ENCODE measurements at places on chromosomes 12 and 14.

DNA sequence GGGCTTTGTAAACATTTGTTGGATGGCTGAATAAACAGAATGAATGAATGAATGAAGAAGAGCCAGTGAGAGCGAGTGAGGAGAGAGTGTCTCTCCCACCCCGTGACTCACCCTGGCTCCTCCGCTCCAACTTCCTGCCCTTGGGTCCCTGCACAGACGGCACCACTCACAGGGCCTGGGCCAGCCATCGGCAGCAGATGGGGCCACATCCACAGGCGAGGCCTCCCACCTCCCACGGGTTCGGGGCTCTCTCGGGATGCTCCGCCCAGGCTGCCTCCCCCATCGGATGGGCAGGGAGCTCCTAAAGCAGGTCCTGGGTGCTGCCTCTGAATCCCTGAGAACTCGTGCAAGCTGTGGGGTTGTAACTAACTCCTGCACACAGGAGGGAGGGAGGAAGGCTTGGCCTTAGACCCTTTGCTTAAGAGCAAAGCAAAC, 41.3 kb downstream of the CCNK start:
- DNase-seq, result no peak

GRCh38 chr14:31895206-31895605, 181.9 kb upstream of the ARHGAP5 start:
- no peak for DNase-seq

GRCh38 chr14:42002141-42002540, 395.5 kb downstream of the LRFN5 start:
- no peak for DNase-seq

DNA sequence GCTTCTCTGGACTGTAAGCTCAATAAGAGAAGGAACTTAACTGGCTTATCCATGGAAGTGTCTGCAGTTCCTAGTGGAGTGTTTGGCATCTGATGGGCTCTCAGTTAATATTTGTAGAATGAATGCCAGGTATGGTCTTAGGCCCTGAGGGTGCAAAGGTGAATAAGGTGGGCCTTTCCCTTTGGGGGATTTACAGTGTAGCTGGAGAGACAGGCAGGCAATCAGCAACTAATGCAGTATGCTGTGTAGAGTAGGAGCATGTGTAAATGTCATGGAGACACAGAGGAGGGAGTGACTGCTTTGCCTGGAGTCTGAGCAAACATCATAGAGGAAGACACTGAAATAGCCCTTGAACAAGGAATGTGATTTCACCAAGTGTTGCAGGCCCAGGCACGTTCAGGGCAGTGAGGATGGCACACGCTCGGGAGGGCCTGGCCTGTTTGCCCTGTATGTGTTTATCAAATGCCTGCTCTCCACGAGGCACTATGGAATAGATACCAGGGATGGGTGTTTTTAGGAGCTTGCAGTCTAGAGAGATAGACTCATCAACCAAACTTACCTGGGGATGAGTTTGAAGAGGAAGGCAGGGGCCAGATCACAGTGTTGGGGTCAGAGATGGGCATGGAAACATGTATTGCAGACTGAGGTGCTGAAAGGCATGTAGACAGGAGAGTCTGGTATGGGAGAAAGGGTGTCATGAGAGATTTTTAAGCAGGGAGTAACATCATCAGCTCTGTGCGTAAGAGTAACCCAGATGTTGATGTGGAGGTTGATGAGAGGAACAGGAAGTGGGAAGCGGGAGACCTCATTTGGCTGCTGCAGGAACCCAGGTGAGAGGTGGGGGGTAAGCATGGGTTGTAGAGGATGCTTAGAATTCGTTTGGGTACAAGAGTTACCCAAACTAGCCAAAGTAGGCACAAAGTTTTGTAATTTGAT, 54.1 kb downstream of the PLXNC1 start:
- DNase-seq, result no peak

DNA sequence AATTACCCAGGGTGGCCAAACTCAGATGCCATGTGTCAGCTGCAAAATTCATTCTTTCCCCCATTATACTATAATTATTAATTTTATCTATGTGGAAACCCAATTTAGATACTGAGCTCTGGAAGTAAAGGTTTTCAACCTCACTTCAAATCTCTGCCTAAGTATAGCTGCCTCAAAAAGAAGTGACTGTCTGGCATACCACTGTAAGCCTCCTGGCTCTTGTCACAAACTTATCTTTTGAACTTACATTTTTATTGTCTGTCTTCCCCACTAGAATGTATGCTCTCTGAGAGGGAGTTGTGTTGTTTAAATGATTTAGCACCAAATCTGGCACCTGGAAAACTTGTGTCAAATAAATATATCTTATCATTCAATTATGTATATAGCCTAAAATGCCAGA, 16.1 kb upstream of the PRICKLE1 start:
- no peak for DNase-seq

DNA sequence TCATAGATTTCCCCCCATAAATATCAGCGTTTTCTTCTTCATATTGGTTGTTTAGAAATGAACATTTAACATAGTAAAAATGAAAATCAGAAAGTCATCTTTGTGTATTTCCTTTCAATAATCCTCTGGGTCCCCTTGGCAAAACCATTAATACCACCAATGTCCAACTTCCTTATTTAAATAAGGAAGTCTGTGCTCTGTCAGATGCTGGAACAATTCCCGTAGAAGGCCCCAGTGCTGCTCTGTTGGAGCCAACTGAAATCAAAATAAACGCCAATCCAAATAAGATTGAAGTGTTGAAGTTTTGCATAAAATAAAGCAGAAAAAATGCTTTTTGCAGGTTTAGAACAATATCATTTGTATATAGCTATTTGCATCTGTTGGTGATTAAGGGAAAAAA, 93.1 kb downstream of the PPM1H start:
- no peak for DNase-seq

DNA sequence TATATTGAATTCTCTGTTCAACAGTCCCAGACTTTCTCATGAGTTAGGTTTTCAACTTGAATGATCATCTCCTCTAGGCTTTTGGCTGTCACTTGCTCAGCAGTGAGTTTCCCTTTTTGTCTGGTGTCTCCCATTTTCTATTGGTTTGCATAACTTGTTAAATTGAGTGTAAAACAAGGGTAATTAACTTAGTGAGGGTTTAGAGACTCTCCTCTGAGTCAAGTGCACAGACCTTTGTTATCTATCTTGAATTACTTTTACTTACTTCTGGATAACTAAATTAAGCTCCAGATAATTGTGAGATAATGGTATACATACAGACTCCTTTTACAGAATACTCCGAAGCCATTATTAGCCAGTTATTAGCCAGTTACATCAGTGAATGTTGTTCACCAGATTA, 22.0 kb downstream of the MLXIP start:
- no peak for DNase-seq

GRCh38 chr12:93390031-93390430, 12.3 kb downstream of the NUDT4 start:
- DNase-seq, result no peak
